ENCODE measurements at places on chromosomes 11 and 22.

GRCh38 chr11:120873966-120874735 lies 149.8 kb upstream of the TBCEL start:
- DNase-seq, result no peak

DNA sequence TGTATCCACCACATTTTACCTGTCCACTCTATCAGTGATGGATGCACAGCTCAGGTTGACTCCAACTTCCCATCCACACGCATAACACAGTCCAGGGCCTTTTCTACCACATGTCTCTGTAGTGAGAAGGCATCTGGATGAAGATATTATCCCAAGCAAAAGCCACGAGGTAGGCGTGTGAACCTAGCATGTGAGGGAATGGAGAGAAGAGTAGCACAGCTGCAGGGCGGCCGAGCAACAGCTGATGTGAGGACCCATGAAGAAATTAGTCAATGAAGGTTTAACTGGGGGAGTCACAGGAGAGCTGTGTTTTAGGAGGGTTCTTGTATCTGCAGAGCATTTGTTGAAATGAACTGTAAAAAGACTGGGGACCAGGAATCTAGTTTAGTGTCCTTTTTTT lies 144.6 kb upstream of the PITPNB start:
- DNase-seq, result no peak

DNA sequence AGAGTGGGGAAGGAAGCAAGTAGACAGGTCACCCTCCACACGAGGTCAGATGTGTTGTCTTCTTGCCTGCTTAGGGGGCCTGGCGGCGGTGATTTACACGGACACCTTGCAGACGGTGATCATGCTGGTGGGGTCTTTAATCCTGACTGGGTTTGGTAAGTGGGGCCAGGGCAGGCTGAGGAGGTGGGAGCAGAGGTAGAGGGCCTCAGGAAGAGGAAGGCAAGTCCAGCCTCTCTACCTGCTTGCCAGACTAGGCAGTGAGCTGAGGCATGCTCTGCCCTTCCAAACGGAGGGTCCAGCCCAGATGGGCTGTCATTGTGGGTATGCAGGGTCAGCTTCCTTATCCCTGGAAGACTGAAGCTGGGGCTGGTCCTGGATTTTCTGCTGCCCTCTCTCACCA lies 39.9 kb downstream of the SLC5A1 start:
- DNase-seq, result no peak

DNA sequence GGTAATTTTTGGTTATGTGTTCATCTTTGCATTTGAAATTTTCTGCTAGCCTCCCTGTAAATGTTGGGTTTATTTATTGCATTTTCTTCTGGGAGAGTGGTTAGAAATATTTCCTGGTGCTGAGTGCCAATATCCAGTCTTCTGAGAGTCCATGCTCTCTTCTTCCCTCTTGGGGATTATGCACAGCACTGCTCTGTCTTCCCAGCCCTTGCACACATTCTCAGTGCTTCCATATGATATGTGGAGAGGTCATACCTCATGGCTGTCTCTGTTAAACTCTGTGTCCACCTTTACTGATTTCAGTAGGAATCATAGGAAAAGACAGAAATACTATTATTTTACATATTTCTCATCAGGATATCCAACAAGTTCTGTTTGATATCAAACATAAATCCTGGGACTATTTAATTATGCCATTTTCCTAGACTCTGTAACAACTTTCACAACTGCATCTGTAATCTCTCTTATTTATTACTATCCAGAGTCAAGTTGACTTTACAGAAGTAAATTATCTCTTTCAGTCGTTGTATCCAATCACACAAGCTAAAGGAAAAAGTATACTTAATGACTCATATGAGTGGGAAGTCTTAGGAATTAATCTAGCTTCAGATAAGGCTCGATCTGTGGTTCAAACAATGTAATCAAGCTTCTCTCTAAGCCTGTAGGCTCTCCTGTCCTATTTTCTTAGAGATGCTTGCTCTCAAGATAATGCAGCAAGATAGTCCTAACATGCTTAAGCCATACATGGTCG lies 2.7 kb upstream of the NXPE1 start:
- DNase-seq, result no peak

DNA sequence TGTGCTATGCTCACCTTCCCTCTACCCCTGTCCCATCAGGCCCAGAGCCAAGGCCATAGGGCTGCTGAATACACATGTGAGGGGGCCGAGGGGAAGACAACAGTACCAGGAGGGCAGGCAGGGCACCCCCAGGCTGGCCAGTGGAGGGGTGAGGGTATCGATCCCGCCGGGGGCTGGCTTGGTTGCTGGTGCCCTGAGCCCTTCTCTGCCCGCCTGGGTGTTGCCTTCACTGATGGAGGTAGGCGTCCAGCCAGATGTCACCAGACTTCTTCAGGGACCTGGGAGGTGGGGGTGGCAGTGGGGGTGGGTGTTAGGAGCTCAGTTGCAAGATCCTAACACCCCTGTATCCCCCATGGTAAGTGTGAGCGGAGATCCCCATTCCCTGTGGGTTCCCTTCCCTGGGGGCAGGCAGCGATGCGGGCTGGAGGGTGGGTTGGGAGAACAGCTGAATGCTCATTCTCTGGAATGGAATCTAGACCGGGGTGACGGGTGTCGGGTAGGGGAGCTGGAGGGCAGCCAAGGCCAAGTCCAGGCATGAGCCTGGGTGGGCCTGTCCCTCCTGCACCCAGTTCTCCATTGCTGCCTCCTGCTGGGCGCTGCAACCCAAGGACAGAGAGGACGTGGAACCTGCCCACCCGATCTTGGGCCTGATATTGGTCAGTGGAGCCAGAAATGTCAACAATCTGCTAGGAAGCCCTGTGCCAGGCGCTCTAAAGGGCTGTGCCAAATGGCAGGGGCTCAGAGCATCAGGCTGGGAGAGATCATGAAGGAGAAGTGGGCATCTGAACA lies 17.6 kb downstream of the FADS3 start:
- no peak for DNase-seq

- DNase-seq, result no peak
Measured at GRCh38 chr22:42622061-42622710, 7.5 kb upstream of the POLDIP3 start.

GRCh38 chr11:82012276-82012675 lies 721.4 kb downstream of the FAM181B start:
- no peak for DNase-seq

DNA sequence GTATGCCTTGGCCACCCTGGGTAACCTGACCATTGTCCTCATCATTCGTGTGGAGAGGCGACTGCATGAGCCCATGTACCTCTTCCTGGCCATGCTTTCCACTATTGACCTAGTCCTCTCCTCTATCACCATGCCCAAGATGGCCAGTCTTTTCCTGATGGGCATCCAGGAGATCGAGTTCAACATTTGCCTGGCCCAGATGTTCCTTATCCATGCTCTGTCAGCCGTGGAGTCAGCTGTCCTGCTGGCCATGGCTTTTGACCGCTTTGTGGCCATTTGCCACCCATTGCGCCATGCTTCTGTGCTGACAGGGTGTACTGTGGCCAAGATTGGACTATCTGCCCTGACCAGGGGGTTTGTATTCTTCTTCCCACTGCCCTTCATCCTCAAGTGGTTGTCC lies 2.7 kb downstream of the OR51D1 start:
- DNase-seq, result no peak

- DNase-seq, result no peak
Measured at GRCh38 chr11:116730241-116730561, 42.6 kb downstream of the BUD13 start.

DNA sequence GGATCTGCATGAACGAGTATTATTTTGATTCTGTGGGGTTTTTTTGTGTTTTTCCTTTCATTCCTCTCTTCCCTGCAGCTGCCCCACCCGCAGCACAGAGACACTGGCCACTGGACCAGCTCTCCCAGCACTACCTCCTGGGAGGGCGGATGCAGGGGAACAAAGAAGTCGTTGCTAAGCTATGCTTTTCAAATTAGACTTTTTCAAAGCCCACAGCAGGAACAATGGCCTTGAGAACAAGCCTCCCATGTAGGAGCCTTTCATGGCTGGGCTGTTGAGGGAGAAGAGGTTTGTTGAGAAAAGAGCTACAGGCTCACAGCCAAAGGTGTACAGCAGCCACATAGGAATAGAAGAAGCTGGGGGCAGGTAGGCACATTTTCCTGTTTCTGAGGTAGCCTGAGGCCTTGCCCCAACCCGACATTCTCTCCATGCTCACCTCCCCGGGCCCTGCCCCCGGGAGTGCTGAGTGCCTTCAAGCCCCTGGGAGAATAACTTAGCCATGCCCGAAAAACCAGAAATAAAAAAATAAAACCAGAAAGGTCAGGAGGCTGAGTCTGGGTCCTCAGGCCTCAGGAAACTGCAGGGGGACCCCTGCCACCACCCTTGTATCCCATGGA lies 20.5 kb upstream of the SYT12 start:
- no peak for DNase-seq

DNA sequence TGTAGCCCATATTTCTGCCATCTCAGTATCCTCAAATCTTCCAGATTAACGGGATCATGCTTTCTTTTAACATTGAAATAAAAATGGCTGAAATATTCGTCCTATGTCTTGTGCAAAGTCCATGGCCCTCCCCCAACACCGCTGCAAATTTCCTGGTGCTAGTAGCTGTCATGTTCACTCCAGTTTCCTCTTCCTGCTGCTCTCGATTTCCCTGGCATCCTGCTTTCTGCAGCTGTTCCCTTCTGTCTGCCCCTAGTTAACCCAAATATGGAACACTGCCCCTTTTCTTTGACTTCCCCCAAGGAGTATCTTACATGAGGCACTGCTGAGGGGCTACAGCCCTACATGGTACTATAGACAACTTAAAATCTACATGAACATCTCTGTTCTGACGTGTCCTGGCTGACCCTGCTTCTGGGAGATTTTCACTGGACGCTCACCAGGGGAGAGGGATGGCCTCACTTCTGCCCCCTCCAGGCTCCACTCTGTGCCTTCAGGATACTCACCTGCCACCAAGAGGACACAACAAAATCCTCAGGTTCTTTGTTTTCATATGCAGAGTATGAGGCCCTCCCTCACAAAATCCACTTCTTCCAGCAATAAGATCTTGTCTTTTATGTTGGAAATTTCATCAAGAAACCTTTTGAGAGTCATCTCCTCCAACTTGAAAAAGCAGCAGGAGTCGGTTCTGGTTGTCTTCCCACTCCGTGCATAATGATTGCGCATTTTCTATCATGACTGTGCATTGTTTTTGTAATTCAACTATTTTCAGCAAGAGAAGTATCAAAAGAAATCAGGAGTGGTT lies 29.5 kb upstream of the SCUBE2 start:
- no peak for DNase-seq

DNA sequence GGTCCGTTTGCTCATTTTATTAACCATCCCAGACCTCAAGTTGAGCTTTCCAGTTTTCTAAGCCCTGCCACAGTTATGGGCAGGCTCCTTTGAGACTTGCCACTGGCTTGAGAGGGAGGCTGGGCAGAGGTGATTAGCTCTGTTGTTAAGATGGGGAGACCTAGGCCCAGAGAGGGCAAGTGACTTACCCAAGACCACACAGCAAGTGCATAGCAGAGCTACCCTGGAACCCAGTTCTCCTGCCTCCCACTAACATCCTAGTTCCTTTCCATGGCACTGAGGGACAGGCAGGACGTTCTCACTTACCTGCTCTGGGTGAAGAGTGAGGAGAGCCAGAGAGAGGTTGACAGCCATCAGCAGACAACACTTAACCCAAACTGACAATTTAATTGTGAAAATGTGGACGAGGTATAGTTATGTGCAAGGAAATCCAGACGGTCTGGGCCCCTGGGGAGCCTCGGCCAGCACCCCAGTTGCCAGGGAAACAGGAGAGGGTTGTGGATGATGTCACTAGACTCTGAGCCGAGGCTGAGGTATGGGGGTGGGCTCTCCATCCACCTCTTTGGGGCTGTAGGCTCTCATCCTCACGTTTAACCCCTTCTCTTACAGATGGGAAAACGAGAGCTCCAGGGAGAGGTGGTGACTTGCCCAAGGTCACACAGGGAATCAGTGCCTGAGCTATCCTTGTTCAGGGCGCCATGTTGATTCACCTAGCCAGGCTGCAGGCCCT lies 12.3 kb upstream of the WNT11 start:
- DNase-seq, result no peak

- no peak for DNase-seq
Measured at GRCh38 chr22:22689621-22690345, 45.4 kb downstream of the GGTLC2 start.

DNA sequence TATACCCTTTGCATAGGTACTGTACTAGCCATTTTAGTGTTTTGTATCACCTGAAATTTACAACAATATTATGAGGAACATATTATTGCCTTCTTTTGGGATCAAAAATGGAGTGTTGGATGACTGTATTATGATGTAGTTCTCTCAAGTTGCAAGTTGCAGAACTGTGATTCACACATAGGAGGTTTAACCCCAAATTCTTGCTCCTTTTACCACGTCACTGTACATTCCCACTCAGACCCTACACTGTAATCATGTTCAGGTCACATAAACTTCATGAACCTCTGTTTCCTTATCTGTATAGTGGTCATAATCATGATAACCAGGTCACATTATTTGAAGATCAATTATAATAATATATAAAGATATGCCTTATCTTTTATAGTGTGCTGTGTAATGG lies 925.1 kb upstream of the TENM4 start:
- DNase-seq, result no peak

DNA sequence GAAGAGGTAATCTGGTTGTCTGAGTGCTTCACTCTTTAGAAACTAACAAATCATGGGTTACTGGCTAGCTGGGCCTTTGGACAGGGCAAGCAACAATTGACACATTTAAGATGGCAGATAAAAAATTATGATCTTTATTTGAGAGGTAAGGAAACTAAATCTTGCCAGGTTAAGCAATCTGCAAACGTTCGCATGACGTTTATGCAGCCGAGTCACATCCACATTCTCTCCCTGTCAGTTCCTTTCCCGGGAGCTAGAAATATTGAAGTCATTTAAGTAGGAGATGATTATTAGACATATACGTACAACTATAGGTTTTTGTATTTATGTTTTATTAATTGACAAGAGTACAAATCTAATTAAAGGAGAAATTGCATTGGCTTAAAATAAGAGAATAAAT lies 57.4 kb upstream of the RCN1 start:
- no peak for DNase-seq

DNA sequence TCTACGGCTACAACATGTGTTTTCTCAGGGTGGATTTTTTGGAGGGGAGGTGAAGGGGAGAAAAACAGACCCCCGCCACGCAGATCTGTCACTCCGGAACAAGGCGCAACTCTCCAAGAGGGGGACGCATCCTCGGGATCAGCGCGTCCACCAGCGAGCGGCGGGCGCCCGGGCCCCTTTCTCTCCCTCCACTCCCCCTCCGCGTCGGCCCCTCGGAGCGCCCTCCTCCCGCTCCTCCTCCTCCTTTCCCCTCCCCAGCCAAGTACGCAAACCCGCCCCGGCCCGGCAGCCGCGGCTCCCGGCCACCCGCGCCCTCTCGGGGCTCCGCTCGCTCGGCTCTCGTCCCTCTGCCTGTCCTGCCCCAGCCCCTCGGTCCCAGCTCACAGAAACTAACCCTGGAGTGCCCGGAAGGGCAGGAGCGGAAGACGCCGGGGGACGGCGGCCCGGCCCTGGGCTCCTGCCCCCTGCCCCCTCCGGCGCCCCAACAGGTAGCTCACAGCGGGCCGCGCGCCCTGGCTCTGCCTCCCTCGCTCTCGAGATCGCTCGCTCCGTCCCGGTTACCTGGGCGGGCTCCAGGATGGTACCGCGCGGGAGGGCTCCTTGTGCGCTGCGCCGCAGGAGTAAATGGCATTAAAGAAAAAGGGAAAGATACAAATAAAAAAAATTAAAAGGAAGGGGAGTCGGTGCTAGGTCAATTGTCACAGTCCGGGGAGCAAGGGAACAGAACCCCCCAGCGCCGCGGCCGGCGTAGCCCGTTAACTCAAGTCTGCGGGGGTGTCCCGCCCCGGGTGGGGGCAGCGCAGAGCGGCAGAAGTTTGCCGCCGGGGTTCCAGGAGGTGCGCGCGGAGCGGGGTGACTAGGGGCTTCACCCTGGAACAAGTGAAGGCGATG lies 131.4 kb upstream of the C11orf58 start:
- no peak for DNase-seq
